ENCODE measurements at places on chromosomes 12 and 14.
A peak's percentile ranks its signal among the peaks of the same experiment; 100 is the strongest.

DNA sequence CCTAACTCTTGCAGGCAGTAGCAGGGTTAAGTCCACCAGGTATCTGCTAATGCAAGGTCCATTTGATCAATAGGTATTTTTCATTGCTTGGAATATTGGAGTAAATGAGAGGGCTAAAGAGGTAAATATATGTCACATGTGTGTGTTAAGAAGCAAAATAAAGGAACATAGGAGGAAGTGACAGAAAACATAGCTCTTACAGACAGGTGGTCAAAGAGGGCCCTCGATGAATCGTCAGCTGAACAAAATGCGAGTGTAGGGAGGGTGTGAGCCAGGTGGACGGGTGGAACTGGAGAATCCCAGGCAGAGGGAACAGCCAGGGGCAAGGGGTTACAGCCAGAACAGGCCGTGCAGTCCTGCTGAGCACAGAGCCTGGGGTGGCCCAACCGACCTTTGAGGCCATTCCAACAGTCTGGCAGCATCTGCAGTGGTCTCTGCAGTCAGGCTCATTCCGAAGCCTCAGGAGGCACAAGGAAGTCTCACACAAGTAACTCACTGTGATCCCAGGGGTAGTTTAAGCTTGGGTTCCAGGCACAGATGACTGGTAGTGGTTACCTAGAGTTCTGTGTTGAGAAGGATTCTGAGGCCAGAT is 43.2 kb downstream of the CCDC88C start:
- DNase-seq: no peak

GRCh38 chr14:69879175-69880043 is at the start of gene SMOC1:
TSS of gene SMOC1 (plus strand) at chr14:69879416. CDS start at chr14:69879679, 263 bp downstream.
- peak; percentile 19 for DNase-seq

GRCh38 chr14:20998674-20999366 is at the start of gene SLC39A2:
TSS of gene SLC39A2 (plus strand) at chr14:20999293. CDS start at chr14:20999447, 154 bp downstream.
- no peak for DNase-seq

DNA sequence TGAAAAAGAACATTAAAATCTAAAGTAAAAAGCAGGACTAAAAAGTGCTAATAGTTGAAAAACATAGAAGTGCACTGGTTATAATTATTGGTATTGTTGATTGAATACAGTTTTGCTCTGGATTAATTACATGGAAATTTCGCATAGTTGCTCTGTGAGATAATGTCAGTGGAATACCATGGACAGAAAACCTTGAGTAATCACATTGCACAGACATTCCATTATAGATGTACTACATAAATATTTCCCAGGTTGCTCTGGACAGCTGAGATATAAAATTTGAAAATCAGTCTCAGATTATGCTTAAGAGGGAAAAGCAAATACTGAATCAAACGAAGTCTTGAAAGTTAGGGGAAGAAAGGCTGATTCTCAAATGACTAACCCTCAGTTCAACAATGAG is 439.3 kb upstream of the FLRT2 start:
- DNase-seq: no peak

GRCh38 chr12:65822732-65823512 is 1.4 kb upstream of the HMGA2 start:
- no peak for DNase-seq

DNA sequence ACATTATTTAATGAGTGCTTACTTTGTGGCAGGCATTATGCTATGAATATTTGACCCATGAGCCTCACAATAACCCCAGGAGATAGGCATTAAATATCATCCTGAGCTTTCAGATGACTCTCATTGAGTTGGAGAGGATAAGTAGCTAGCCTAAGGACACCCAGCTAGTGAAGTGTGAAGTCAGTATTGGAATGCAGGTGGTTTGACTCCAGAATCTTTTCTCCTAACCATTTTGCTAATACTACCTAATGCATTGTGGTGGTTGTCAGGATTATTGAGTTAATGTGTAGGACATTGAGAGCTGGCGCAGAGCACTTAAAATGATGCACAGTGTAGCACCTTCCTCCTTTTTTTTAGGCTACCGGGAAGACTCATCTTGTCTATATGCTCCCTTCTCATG is 3.8 kb upstream of the CDKL1 start:
- DNase-seq: no peak

DNA sequence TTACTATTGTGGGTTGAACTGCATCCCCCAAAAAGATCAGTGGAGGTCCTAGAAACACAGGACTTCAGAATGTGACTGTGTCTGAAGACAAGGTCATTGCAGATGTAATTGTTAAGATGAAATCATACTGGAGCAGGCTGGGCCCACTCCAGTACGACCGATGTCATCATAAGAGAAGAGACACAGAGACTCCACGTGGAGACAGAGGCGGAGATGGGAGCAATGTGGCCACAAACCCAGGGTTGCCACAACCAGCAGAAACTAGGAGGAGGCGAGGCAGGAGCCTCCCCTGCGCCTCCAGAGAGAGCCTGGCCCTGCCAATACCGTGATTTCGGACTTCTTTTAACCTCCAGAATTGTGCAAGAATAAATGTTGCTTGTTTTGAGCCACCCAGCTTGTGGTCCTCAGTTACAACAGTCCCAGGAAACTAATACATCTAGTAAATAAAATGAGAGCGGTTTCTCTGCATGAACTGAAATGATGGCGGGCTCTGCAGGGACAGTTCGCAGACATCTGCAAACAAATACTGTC is 25.7 kb upstream of the FZD10 start:
- no peak for DNase-seq

GRCh38 chr14:65174783-65175182 is 72.5 kb upstream of the MAX start:
- no peak for DNase-seq

GRCh38 chr12:53677016-53677799 is 1.3 kb upstream of the ATP5MC2 start:
- DNase-seq: peak; percentile 63

GRCh38 chr12:111780166-111780565 is 13.4 kb downstream of the ALDH2 start:
- DNase-seq: no peak

GRCh38 chr14:92315050-92315805 is 7.7 kb upstream of the SLC24A4 start:
- peak; percentile 5 for DNase-seq

GRCh38 chr14:77838831-77839511 is 39.1 kb downstream of the ADCK1 start:
- DNase-seq: peak; percentile 60

- DNase-seq: no peak
These were observed 120.7 kb upstream of the SLC38A2 start for GRCh38 chr12:46493150-46493833.

GRCh38 chr14:52279408-52279807 is 11.9 kb downstream of the PTGDR start:
- DNase-seq: no peak

GRCh38 chr14:95535226-95536021 is 574 bp downstream of the GLRX5 start:
- no peak for DNase-seq

DNA sequence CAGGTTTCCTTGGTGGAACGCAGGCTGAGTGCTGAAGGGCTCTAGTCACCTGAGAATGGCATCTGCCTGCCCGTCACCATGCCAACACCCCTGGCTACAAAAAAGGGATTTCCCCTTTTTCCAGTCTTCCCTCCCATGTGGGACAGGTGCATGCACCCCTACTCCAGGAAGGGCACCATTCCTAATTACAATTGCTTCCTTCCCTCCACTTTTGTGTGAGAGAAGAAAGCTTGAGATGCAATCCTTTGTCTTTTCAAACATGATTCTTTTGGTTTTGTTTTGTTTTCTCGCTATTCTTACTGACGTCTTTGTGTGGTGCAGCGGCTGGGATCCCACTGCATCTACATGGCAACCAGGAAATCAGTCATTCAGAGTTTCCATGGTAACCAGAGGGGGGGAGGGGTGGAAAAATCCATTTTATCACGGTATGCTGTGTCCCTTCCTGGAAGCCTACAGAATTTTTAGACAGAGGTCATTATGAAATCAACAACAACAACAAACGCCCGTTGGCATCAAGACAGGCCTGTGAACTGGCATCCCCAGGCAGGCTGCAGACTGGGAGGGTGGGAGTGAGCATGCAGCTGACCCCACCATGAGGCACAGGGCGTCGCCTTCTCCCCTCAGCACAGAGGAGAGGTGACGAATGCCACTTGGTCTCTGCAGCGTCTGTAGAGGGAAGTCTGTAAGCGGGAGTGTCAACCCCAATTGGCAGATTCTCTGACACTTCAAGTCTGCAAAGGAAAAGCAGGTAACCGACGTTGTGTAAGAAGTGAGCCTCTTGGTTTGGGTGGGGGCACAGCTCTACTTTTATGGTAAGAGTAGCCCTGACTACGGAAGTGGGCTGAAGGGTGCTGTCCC is 13.6 kb upstream of the GNG2 start:
- no peak for DNase-seq

DNA sequence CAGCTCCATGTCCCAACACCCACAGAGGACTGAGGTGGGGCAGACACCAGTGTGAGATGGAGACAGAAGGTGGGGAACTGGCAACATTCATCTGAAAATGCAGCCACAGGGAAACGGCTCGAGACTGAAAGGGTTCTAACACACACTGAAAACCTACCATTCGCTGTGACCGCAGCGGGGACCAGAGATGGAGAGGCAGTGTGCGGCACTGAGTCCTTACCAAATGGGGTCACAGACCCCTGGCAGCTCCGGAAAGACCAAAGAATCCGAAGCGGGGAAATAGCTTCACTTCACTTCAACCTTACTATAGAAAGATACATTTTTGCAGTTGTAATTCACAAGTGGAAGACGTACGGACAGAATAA is 9.6 kb downstream of the BAG5 start:
- no peak for DNase-seq

- no peak for DNase-seq
These were observed 399 bp upstream of the WASHC4 start for GRCh38 chr12:105107171-105107493.

DNA sequence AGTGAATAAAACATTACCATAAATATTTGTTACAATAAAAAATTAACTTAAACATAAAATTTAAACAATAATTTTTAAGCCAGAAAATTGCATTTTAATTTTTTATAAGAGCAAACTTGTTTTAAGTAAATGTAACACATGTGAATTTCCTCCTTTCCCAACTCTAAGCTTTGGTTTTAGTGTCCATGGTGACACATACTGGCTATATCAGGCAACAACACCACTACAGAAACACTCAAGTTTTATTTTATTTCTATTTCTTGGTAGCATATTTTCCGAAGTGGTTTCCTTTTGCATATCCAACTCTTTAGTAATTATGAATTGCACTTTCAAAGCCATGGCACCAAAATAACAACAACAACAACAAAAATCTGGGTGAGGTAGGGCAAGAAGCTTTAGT is 2.2 kb downstream of the NELL2 start:
- no peak for DNase-seq

DNA sequence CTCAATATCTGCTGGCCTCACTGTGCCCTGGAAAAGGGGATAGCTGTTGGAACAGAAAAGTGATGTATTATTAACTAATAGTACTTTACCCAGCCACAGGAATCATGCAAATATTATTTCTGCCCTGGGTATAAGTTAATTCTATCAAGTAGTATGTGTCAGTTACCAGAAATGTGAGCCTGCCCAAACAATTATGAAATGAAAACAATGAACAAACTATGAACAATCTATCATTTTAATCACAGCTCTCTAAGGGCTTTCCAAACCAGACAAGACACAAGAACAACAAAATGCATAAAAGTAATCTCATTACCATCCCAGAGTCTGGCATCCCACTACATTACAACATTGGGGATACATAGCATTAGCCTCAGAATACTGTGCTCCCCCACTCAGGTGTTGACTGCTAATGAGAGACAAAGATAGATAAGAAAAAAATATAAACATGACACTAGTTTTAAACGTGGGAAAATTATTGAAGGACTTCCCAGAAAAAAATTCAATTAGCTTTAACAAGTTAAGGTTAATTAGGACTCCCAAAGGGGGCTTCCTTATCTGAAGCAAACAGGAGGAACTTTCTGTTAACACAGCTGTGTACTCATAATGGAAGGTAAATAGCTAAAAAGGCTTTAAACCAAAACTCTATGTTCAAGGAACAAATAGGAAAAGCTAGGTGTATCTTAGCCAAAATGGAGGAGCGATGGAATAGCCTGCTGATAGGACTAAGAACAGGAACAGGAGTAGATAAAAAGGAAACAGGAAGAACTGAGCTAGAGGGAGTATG is 3.3 kb downstream of the DCAF5 start:
- no peak for DNase-seq

- no peak for DNase-seq
These were observed 4.4 kb downstream of the SLC22A17 start for GRCh38 chr14:23348297-23348655.

- no peak for DNase-seq
These were observed 5.9 kb downstream of the RNASE8 start for GRCh38 chr14:21063479-21063878.

DNA sequence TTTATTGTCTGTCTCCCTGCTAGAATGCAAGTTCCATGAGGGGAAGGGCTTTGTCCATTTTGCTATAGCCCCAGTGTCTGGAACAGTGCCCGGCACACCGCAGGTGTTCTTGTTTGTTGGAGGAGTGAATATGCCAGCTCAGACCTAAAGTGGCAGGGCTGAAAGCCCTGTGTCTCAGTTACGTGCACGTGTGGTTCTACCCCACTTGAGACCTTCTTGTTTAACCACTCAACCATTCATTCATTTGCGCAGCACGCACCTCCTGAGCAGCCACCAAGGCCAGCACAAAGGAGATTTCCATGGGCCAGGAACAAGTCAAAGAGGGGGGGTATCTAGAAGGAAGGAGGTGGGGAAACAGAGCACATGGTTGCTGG is 338.0 kb upstream of the FKBP4 start:
- DNase-seq: no peak

DNA sequence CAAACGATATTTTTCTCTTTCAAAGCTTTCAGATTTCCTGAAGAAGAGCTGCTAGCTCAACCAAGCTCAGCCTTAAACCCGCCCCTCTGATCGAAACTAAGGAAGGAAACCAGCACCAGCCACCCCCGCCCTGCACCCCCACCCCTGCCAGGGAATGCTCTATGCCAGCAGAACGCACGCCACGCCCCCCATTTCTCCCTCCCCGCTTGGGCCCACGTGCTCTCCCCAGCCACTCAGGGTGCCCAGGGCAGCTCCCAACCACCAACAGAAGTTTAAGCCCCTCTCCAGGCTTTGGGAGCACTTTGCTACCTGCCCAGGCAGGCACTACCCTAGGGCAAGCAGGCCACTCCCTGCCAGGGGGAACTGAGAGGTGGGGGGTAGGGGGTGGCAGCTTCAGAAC is 18.8 kb upstream of the KRT78 start:
- DNase-seq: no peak

- DNase-seq: no peak
These were observed 24.8 kb upstream of the EML1 start for GRCh38 chr14:99768381-99768780.

DNA sequence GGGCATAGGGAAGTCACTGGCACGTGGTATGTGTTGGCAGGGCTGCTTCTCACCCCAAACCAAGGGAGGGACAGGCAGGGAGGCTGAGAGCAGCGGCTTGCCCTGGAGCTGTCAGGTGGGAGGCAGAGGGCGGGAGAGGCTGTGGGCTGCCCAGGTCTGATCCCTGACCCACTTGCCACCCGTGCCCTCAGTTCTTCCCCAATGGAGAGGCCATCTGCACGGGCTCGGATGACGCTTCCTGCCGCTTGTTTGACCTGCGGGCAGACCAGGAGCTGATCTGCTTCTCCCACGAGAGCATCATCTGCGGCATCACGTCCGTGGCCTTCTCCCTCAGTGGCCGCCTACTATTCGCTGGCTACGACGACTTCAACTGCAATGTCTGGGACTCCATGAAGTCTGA is 4.7 kb downstream of the GNB3 start:
- no peak for DNase-seq

GRCh38 chr12:98595243-98595988 is 1.9 kb downstream of the SLC25A3 start:
- DNase-seq: no peak

Measured in C1 segment of cervical spinal cord (tissue), 14 donors.